Lower leg skin (tissue), 4 donors: ENCODE measurements at places on chromosomes 6 and 20.

DNA sequence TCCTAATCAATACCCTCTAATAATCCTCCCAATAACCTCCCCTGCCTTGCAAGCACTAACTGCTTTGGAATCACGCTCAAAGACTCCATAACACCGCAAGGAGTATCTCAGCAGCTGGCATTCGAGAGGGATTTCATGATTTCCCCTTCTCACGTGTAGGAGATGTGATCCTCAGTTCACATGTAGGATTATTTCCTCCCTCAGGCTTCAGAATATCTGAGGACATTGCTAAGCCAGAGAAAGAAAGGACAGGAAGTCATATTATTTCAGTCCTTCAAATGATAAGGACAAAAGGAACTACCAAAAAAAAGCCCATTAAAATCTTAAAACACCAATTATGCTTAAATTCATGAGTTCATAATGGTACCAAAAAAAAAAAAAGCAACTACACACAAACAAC, 122.9 kb downstream of the NFATC2 start:
- no peak for DNase-seq

- DNase-seq = no peak
Observed at GRCh38 chr20:37970856-37971245, 62.4 kb downstream of the TTI1 start.

GRCh38 chr20:57205606-57206219, 60.7 kb downstream of the BMP7 start:
- peak; percentile 63 for DNase-seq

DNA sequence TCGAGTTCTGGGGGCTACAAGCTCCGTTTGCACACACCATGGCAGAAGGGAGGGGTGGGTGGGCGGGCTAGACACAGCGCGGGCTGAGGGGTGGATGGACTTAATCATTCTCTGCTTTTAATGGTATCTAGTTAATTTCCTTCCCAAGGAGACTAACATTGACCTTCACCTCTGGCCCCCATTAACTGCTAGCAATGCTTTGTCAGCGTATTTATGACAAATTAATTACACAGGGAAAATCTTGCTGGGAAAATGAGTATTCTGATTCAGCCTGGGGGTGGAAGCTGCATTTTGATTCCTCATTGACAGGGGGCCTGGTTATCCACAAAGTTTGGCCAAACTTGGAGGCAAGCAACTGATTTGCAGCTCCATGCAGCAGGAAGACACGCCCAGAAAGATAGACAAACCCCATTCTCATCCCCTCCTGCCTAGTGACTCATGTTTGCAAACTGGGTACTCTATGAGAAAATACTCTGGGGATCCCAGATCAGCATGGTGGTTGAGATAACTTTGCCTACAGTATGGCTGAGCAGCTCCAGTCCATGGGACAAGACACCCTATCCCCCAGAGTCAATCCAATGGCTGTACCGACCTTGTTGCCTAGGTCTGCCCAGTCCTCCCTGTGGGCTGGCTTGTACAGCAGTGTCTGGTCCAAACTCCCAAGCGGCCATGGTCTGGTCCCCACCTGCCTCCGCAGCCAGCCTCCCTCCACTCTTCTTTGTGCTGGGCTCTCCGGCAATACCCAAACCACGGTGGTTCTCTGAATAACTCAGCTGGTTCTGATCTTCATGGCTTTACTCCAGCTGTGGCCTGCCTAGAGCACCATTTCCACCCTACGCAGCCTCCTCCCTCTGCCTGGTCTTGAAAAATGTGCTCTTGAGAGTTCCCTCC, 19.7 kb downstream of the ZBP1 start:
- DNase-seq = no peak

DNA sequence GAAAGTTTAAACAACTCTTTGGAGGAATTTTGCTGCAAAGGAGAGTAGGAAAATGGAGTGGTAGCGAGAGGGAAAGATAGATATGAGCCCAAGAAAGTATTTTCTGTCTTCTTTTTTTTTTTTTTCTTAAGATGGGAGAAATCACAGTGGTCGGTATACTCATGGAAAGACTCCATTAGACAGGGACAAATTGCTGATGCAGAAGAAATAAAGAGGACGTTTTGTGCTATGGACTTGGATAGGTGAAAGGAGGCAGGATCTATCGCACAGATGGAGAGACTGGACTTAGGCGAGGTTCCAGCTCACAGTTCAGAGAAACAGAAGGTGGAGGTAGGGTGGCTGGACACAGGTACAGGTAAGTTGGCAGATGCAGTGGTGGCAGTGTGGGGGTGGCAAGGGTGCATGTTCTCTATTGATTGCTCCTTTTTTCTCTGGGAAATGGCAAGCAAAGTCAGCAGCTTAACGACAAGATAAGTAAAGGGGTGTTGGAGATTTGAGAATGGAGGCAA, 44.2 kb upstream of the ARMC2 start:
- DNase-seq = no peak
